B cell (primary cell): ENCODE measurements at places on chromosomes 6 and 20. TPM values are rescaled to one million over a fixed set of nuclear protein-coding genes. Genes with fewer than 3 reads are reported as not detected.

NKAIN4 gene
- polyA plus RNA-seq = not detected in 2 replicates

C6orf58 gene
- polyA plus RNA-seq = not detected in 2 replicates

DNA sequence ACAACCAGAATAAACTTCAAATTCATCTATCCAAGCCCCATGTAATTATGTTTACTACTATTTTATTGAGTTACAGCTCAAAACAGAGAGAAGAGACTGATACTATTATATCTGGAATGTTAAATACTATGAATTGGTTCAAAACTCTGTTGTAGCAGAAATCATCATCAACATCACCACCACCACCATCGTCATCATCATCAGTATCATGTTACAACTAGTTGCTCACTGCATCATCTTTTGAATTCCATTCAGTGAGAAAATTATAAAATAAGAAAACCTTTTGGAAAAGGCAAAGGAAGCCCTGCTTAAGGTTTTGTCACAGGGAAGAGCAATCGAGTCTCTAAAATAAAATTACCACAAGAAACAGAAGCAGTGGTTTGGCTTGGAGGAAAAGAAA lies 36.2 kb upstream of the THEMIS start:
- DNase-seq = no peak

GRCh38 chr20:22554391-22554790 lies 30.0 kb downstream of the FOXA2 start:
- no peak for DNase-seq

ADISSP gene
- polyA plus RNA-seq = 20.0 and 28.8 TPM in 2 replicates

DNA sequence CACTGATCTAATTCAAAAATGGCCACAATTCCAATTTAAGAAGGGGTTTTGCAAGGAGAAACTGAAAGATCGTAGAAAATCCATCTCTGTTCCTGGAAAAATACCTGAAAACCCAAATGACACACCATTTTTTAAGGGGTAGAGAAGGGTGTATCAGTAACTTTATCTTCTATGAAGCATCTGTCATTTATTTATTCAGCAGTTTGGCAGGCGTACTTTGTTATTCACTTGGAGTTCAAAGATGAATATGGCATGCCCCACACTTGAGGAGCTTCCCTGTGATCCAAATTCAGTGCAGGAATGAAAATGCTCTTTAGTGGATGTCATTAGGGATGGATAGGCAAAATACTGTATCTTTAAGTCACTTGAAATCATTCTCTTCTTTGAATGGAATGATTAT lies 7.2 kb downstream of the HINT3 start:
- no peak for DNase-seq

PRDM13 gene
- not detected in 2 replicates for polyA plus RNA-seq

DNA sequence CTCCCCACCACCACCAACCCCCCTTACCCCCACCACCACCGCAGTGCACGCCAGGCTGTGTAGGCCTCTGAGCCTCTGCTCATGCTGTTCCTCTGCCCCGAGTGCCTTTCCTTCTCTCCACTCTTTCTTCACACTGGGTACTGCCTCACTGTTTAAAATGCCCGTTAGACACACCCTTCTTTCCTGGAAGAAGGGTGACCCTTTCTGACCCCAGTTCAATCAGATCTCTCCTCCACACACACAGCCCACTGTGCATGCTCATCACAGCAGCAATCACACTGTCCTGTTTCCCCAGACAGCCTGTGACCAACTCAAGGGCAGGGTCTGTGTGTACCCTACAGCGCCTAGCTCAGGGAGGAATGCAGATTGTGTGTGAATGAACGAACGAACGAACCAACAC lies 10.0 kb downstream of the TMEM74B start:
- no peak for DNase-seq

DNA sequence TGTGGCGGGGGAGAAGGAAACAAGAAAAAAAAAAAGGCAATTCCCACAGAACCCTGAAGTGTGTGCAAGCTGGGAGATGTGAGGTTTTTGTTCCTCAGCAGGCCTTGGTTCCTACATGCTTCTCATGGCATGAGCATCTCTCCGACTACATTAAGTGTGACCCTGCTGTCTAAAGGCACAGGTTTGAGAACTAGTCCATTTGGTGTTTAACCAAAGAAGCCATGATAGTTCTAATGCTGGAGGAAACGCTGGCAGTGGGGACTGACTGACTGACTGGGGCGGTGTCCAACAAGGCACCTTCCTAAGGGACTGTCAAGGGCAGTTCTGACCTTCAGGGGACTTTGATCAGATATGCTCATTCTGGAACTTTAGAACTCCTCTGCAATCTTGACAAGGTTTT lies 3.8 kb downstream of the TXNDC5 start:
- no peak for DNase-seq

DNA sequence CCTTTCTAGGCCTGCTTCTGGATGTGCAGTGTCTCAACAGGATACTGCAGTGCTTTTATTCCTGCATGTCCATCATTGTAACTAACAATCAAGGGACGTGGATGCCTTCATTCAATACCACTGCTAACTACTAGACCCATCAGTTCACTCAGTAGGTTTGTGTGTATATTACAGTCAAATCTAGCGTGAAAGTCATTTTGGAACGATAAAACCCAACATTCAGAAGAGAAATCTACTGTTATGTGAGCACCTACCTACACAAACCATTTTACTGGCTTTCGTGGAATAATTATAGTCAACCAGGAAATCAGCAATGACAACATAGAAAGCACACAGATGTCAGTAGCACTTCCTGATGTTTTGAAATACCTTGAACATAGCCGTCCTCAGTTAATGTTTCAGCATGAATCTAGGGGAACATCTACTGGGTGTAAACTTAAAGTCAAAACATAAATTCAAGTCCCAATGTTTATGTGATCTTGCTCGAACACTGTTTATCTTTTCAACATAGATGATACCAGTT lies 270.6 kb downstream of the FARS2 start:
- DNase-seq = no peak

PRL gene
- not detected in 2 replicates for polyA plus RNA-seq

- no peak for DNase-seq
Observed at GRCh38 chr20:57866250-57867106, 156.7 kb upstream of the PMEPA1 start.

JPH2 gene
- polyA plus RNA-seq = not detected in 2 replicates

DNA sequence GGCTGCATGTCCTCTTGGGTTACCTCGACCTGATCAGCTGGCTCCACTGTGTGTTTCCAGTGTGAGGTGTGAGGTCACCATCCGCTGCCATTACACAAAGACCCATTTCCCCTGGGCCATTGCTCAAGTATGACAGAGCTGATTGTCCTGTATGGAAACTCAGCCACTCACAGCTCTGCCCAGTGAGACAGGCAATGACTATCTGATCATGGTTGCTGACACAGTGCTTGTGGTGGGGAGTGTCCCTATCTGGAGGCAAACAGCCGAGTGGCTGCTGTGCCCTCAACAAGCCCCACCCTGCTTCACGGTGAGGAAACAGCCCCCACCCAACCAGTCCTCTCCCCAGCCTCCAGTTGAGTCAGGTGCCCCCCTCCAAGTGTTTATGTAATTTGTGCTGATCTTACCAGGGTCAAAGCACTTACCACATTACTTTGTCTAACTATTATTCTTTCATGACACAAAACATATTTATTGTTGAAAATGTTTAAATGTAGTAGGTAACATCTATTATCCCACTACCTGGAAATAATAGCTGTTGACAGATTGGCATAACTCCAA lies 11.7 kb upstream of the MAPK13 start:
- DNase-seq = peak; percentile 64

XRN2 gene
- 19.0 and 21.6 TPM in 2 replicates for polyA plus RNA-seq

DNA sequence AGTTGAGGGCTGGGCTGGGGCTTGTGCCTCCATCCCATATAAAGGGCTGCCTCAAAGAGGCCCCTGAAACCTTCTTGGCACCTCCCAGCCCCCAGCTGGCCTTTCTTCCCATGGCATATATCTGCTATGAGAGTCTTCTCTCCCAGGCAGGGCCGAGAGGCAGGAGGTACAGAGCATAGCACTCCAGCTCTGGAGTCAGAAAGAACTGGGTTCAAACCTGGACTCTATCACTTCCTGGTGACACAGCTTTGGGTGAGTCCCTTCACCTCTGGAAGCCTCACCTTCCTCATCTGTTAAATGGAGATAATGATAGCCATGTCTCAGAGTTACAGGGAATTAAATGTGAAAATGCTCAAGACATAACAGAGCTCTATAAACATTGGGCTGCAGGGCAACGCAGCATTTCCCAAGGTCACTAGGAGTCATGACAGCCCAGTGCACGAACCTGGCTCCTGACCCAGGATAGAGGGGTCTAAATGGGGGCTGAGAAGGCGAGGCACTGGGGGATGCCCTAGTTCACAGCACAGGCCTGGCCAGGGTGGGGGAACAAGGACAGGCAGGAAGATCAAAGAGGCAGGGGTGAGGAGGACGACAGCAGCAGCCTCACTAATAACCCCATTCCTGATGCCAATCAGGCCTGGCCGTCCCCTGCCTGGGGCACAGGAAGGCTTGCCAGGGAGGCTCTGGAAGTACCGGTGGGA lies 1.9 kb downstream of the FAM83C start:
- DNase-seq = no peak

- no peak for DNase-seq
Observed at GRCh38 chr6:159279790-159280277, 110.6 kb downstream of the FNDC1 start.

GRCh38 chr6:18148304-18149025 lies 6.4 kb downstream of the TPMT start:
- DNase-seq = no peak

PEX3 gene
- 5.5 and 9.3 TPM in 2 replicates for polyA plus RNA-seq

PRICKLE4 gene
- 0.60 and 0.75 TPM in 2 replicates for polyA plus RNA-seq

- DNase-seq = no peak
Observed at GRCh38 chr20:14657266-14658005, 320.0 kb upstream of the FLRT3 start.

- DNase-seq = no peak
Observed at GRCh38 chr6:16002332-16003196, 126.3 kb upstream of the MYLIP start.

DNA sequence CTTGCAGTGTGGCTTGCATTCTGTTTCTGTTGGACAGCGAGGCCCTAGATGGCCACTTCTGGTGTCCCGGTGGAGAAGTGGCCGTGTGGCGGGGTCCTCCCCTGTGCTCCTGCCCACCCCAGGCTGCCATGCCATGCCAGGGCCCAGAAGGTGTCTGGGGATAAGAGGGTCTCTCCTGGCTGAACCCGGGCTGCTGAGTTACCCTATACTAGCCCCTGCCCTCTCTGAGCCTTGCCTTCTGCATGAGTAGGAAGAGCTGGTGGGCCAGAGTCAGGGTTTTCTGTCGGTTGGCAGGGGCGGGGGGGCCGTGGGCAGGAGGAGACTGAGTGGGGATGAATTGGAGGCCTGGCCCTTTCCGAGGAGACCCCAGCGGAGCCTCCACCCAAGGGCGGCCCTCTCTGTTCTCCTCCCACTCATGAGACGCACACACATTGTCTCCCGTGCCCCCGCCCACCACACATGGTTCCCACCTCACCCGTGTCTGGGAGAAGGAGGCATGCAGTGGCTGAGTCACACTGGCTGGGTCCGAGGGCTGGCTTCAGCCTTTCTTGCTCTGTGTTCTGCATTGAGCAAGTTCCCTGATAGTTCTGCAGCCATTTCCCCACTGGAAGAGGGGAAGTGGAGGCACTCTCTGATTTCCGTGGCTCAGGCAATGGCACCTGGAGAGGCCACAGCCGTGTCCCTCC lies 24.6 kb downstream of the VSTM2L start:
- DNase-seq = no peak

CST7 gene
- 3.4 and 3.7 TPM in 2 replicates for polyA plus RNA-seq

DNA sequence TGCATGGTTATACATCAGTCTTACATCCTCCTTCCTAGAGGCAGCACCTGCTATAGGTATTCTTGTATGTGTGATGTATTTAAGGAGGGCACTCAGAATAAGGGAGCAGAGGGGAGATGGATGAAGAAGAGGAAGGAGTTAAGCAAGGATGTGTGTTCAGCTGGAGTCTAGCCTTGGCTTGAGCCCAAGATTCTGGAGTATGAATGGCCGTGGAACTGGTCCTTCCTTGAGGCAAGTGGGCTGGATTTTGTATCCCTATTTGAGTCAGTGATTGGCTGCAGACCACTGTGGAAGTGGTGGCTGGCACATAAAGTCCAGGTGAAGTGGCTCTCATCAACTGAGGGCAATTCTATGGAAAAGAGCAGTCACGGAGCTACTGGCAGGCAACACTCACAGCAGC lies 112.0 kb upstream of the RNF24 start:
- DNase-seq = no peak

DNA sequence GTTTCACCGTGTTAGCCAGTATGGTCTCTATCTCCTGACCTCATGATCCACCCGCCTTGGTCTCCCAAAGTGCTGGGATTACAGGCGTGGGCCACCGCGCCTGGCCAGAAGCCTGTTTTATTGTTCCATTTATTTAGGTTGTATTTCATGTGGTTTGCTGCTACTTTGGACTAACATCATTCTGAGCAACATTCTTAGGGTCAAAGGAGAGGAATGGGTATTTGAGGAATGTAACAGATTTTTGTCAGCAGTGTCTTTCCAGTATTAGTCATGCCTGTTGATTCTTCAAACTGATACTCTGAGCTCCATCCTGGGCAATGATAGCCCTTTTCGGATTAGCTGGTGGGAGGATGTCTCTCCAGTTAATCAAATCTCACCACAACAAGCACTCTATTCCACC lies 213.0 kb upstream of the CITED2 start:
- DNase-seq = no peak

SPEF1 gene
- polyA plus RNA-seq = not detected in 2 replicates

DNA sequence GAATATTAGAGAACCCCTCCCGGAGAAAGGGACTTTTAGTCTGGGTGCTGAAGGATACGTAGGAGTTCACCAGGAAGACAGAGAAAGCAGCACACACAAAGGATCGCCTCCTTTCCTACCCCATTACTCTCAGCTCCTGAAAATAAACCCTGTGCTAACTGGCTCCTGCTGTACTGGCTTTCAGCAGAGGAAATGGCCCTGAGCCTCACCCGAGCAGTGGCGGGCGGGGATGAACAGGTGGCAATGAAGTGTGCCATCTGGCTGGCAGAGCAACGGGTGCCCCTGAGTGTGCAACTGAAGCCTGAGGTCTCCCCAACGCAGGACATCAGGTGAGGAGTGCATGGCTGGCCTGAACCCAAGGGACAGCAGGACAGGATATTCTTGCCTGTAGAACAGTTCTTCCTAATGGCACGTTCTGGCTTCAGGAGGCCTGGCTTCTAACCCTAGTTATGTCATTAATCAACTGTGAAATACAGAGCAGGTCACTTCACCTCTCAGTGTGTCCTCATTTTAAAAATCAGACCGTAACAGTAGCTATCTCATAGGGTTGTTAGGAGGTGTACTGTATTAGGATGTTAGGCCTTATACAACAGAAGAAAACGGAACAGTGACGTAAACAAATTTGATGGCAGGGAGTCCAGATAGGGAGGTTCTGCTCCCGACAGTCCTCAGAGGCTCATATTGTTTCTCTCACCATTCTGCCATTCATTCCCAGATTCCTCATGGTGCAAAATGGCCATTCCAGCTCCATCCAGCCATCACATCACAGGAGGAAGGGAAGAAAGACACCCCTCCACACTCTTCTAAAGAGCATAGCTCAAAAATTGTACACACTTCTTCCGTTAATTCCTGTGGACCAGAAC lies 1.8 kb downstream of the RBCK1 start:
- no peak for DNase-seq

- peak; percentile 29 for DNase-seq
Observed at GRCh38 chr6:81820980-81821379, 68.5 kb upstream of the TENT5A start.

GRCh38 chr6:37368961-37369320 lies 15.2 kb downstream of the RNF8 start:
- no peak for DNase-seq
